ENCODE measurements at places on chromosomes 4 and X.

- no peak overlapping the region for H3K4me3 ChIP-seq
- no peak for DNase-seq
- no peaks in the 10 kb centered on the region for H3K27me3 ChIP-seq
Observed at GRCh38 chr4:64698171-64698570, 288.9 kb upstream of the TECRL start.

- no peaks in the 10 kb centered on the region for H3K36me3 ChIP-seq
- H3K27ac ChIP-seq, result no peak overlapping the region
- H3K4me3 ChIP-seq, result no peak overlapping the region
Observed at GRCh38 chrX:54320067-54320466, 37.8 kb downstream of the WNK3 start.

DNA sequence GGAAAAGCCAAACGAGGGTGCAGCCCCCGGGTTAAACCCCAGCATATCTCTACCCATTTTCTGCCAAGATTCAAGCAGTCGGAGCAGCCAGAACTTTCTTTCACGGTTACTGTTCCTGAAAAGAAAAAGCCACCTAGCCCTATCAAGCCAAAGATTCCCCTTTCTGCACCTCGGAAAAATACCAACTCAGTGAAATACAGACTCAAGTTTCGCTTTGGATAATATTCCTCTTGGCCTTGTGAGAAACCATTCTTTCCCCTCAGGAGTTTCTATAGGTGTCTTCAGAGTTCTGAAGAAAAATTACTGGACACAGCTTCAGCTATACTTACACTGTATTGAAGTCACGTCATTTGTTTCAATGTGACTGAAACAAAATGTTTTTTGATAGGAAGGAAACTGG, 20.0 kb downstream of the FGF5 start:
- H3K4me1 ChIP-seq, result no peaks in the 10 kb centered on the region
- no peak overlapping the region for H3K27ac ChIP-seq
- no peaks in the 10 kb centered on the region for H3K36me3 ChIP-seq

- H3K4me1 ChIP-seq, result no peaks in the 10 kb centered on the region
- DNase-seq, result no peak
- H3K27ac ChIP-seq, result no peak overlapping the region
- no peaks in the 10 kb centered on the region for H3K27me3 ChIP-seq
Observed at GRCh38 chr4:963276-964225, 9.8 kb downstream of the DGKQ start.

DNA sequence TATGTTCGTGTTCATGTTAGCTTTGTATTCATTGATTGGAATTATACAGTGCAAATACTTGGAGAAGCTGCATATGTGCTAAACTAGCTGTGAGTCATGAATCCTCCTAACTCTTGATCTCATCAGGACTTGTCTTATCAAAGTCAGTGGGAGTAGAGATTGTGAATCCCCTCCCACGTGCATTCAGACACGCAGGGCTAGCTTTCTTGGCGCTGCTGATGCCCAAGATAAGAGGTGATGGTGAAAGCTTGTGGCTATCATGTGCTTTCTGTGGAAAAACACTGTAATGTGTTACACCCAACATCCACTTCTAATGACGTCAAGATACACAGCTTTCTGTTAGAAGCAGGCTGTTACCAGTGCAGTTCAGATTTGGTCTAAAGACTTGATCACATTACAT, 348.7 kb upstream of the HAND2 start:
- H3K4me3 ChIP-seq, result no peak overlapping the region
- H3K36me3 ChIP-seq, result no peaks in the 10 kb centered on the region
- no peak overlapping the region for H3K27ac ChIP-seq
- no peaks in the 10 kb centered on the region for H3K4me1 ChIP-seq

GRCh38 chrX:6748595-6748994, 213.7 kb upstream of the VCX3A start:
- no peak for DNase-seq
- no peak overlapping the region for H3K4me3 ChIP-seq
- no peaks in the 10 kb centered on the region for H3K27me3 ChIP-seq
- peaks cover 30% of the 10 kb centered on the region for H3K4me1 ChIP-seq
- H3K36me3 ChIP-seq, result no peaks in the 10 kb centered on the region
- no peak overlapping the region for H3K27ac ChIP-seq

GRCh38 chrX:21744721-21745120, 13.2 kb downstream of the SMPX start:
- H3K27me3 ChIP-seq, result no peaks in the 10 kb centered on the region
- no peaks in the 10 kb centered on the region for H3K4me1 ChIP-seq
- H3K4me3 ChIP-seq, result no peak overlapping the region
- no peak for DNase-seq

DNA sequence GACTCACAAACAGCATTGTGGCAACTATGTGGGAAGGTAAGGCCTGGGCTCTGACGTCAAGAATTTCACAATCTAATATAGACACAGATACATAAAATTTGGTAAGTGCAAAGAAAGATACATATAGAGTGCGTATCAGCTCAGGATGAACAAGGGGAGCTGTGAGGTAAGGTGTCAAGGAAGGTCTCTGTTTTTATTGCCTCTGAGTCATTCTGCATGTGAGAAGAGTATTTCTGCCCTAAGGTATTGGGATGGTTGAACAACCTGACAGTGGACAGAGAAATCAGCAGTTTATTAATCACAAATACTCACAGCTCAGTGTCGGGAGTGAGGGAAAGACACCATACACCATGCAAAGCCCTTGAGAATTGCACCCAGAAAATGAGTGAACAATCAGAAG, 89.8 kb downstream of the COMMD8 start:
- no peaks in the 10 kb centered on the region for H3K4me1 ChIP-seq
- no peaks in the 10 kb centered on the region for H3K36me3 ChIP-seq

DNA sequence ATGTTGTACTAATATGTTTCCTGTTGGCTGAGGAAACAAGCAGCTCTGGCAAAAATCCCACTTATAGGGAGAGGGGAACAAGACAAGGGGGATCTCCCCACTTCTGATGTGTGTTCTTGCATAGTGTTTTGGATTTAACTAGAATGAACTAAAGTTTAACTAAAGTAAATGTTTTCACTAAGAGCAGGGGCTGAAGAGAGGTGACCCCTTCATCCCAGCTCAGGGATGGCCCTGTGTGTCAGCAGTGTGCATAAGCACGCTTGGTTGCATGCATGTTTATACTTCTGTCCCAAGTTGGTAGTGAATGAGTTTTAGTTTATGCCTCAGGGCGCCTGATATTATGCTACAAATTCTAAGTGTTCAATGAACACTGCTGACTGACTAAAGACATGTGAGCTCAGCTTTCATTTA, 169.4 kb downstream of the MGST2 start:
- H3K36me3 ChIP-seq, result no peaks in the 10 kb centered on the region
- DNase-seq, result no peak
- no peak overlapping the region for H3K4me3 ChIP-seq
- H3K27ac ChIP-seq, result no peak overlapping the region

- H3K27ac ChIP-seq, result no peak overlapping the region
- H3K4me3 ChIP-seq, result no peak overlapping the region
- no peaks in the 10 kb centered on the region for H3K4me1 ChIP-seq
- no peaks in the 10 kb centered on the region for H3K27me3 ChIP-seq
- no peaks in the 10 kb centered on the region for H3K36me3 ChIP-seq
Observed at GRCh38 chr4:187910741-187911140, 84.8 kb upstream of the ZFP42 start.

DNA sequence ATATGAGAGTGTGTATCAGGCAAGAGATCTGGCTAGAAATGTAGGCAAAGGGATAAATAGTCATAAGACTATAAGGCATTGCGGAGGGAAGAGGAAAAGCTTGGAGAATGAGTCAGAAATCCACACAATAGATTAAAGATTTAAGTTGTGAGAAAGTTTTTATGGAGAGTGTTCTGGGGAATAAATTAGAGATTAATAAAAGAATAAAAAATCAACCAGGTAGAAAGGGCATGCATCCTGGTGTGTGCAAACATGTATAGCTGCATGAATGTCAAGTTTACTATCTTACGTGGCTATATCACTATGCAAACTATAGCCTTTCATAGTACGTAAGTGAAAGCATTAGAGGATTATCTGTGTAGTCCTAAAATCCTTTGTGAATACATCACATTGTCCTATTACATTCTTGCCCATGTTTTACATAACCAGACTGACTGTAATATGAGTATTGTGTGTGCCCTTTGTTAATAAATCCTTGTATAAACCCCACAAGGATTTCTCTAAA, 36.9 kb downstream of the SNCA start:
- H3K4me1 ChIP-seq, result no peaks in the 10 kb centered on the region
- no peak overlapping the region for H3K4me3 ChIP-seq
- H3K36me3 ChIP-seq, result peaks cover 2% of the 10 kb centered on the region
- no peak overlapping the region for H3K27ac ChIP-seq
- DNase-seq, result no peak

DNA sequence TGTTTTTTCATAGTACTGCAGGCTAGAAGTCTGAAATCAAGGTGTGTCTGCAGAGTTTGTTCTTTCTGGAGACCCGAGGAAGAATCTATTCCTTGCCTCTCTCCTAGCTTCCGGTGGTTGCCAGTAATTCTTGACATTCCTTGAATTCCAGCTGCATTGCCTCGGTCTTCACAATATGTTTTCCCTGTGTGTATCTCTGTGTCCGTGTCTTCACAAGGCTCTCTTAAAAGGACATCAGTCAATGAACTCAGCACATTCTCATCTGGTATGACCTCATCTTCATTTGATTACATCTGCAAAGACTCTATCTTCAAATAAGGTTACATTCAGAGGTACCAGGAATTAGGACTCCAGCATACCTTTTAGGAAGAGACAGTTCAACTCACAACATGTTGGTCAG, 163.4 kb downstream of the BANK1 start:
- DNase-seq, result no peak
- no peak overlapping the region for H3K27ac ChIP-seq
- H3K36me3 ChIP-seq, result no peaks in the 10 kb centered on the region
- no peaks in the 10 kb centered on the region for H3K4me1 ChIP-seq
- H3K4me3 ChIP-seq, result no peak overlapping the region
- H3K27me3 ChIP-seq, result peaks cover 3% of the 10 kb centered on the region

DNA sequence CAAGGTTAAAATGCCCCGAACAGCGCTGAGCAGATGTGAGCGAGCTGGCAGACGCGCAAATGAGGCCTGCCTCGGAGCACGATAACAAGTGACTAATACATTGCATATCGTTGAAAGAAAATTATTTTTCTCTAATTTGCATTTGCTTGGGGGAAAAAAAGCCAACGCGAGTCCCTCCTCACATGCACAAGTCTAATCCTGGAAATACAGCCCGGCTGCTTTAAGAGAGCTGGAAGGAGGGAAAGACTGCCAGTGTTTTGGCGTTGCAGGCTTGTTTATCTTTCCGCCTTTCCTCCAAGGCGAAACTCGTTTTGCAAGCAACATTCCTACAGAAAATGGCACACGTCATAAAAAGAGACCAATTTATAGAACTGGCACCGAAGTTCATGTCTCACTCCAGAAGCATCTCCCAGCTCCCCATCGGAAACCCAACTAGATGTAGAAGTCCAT, 12.6 kb downstream of the BCOR start:
- H3K4me3 ChIP-seq, result no peak overlapping the region
- DNase-seq, result no peak
- peaks cover 43% of the 10 kb centered on the region for H3K36me3 ChIP-seq

DNA sequence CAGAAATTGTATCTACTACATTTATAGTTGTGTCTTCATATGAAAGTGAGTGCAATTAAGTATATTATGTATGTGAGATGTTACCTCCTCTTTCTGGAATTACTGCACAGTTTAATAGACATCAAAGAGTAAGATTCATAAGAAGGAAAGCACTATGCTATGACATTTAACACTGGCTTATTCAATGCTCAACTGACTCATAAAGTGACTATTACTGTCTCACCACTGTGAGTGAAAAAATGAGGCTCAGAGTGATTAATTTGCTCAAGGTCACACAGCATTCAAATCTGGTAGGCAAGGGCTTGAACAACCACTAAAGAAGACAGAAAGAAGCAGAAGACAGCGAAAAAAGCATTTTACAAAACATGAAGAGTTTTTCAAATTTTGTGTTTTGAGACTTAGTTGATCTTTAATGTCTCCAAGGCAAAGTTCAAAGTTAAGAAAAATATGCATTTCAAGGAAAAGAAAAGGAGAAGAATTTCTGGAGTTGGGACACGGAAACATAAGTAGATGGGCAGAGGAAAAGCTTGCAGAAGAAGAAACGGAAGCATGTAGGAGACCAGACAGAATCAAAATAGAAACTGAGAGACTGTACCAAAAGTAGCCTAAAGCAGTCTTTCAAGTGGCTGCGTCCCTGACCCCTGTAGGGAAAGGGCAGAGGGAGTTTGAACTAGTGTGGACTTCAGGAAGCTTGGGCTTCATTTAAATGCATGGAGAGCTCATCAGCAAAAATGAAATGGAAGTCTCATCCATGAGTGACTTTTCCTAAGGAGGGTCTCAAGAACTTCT, 66.3 kb downstream of the KCNIP4 start:
- no peak overlapping the region for H3K27ac ChIP-seq
- no peaks in the 10 kb centered on the region for H3K36me3 ChIP-seq
- no peaks in the 10 kb centered on the region for H3K4me1 ChIP-seq
- DNase-seq, result no peak
- H3K4me3 ChIP-seq, result no peak overlapping the region
- H3K27me3 ChIP-seq, result no peaks in the 10 kb centered on the region

DNA sequence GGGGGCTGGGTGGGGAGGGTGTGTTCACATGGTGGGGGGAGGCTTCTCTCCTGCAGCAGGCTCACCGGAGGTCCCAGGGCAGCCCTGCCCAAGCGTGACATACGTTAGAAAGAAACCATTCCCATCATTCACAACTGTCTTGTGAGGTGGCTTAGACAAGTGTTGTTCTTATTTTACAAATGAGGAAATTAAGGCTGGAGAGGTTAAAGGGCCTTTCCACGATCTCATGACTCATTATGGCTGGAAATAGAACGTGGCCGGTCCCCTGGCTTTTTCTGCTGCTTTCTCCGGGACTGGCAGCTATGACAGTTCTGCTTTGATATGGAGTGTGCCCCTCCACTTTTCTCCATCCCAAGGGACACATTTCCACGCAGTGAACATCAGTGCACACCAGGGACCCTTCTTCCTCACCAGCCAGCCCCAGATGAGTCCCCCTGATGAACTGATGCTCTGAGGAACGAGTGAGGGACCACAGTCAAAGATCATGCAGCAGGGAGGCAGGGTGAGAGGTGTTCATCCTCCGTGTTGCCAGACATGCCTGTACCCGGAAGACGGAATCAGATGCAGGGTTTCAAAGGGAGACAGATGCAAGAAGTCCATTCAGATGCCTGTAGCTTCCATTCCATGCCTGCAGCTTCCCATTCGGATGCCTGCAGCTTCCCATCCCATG, 64.0 kb upstream of the ACSL1 start:
- H3K4me1 ChIP-seq, result no peaks in the 10 kb centered on the region
- H3K27ac ChIP-seq, result no peak overlapping the region
- H3K4me3 ChIP-seq, result no peak overlapping the region
- no peaks in the 10 kb centered on the region for H3K36me3 ChIP-seq

DNA sequence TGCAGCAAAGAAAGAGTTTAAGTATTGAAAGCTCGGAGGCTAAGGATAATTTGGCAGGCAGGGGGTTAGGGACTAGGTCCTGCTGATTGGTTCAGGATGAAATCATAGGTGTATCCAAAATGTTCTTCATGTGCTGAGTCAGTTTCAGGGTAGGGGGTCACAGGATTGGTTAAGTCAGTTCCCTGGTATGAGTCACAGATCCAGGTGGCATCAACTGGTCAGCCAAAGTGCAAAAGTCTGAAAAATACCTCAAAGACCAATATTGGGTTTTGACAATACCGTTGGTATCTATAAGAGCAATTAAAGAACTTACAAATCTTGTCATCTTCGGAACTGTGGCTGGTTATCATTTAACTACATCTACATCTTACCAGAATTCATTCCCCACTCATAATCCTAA, 25.6 kb upstream of the PRDM8 start:
- no peaks in the 10 kb centered on the region for H3K36me3 ChIP-seq
- H3K4me1 ChIP-seq, result peaks cover 27% of the 10 kb centered on the region
- H3K27ac ChIP-seq, result peak overlapping the region; percentile 71
- H3K27me3 ChIP-seq, result no peaks in the 10 kb centered on the region
